ENCODE measurements at places on chromosomes 13 and 19. TPM values are rescaled to one million over a fixed set of nuclear protein-coding genes. Genes with fewer than 3 reads are reported as not detected.

The RASL11A gene
- 5.4 TPM for total RNA-seq

The GAS6 gene
- total RNA-seq: 438 TPM

The ADAMTSL5 gene
- 28.3 TPM for total RNA-seq

- no peaks in the 10 kb centered on the region for H3K27me3 ChIP-seq
- DNase-seq: no peak
- no peak overlapping the region for H3K27ac ChIP-seq
- no peaks in the 10 kb centered on the region for H3K4me1 ChIP-seq
- H3K4me3 ChIP-seq: no peak overlapping the region
Measured at GRCh38 chr13:52961256-52961910, 67.2 kb upstream of the OLFM4 start.

DNA sequence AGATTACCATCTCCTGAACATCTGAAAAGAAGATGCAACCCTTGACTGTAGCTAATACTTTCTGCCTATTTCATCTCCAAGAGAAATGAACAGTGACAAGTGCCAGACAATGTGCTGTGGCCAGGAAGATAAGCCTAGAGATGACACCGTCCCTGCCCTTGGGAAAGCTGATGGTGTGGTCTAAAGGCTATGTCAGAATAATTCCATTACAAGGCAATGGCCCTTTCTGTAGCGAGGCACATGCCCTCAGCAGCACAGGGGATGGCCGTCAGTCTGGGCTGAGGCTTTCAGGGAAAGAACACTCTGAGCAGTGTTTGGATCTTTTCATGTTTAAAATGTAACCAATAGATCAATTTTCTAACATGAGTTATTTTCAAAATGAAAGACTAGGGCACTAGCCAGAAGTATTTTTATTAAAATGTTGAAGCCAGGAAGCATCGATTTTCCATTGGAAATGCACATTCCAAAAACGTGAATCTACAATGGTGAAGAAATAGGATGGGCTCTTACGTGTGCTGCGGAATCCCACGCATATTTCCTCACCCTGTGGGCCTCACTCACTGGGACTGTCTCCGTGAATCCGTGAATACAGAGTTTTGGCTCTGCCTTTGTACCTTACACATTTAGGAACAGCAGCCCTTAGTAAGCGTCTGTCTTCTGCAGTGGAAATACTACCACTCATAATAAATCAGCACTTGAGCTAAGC lies 22.0 kb downstream of the COL4A1 start:
- H3K27me3 ChIP-seq: no peaks in the 10 kb centered on the region
- no peak for DNase-seq
- H3K4me1 ChIP-seq: peaks cover 8% of the 10 kb centered on the region
- H3K27ac ChIP-seq: no peak overlapping the region
- peaks cover 29% of the 10 kb centered on the region for H3K36me3 ChIP-seq

The KLK15 gene
- total RNA-seq: not detected

GRCh38 chr19:13894552-13894951 lies 11.4 kb downstream of the BRME1 start:
- no peak overlapping the region for H3K4me3 ChIP-seq
- no peaks in the 10 kb centered on the region for H3K27me3 ChIP-seq
- no peaks in the 10 kb centered on the region for H3K36me3 ChIP-seq
- H3K27ac ChIP-seq: no peak overlapping the region
- H3K4me1 ChIP-seq: no peaks in the 10 kb centered on the region
- no peak for DNase-seq

The APLP1 gene
- 33.0 TPM for total RNA-seq

GRCh38 chr13:42373048-42373812 lies 101.3 kb downstream of the AKAP11 start:
- H3K27ac ChIP-seq: no peak overlapping the region
- no peak overlapping the region for H3K4me3 ChIP-seq
- no peaks in the 10 kb centered on the region for H3K36me3 ChIP-seq
- H3K4me1 ChIP-seq: no peaks in the 10 kb centered on the region
- H3K27me3 ChIP-seq: no peaks in the 10 kb centered on the region

The DNAAF3 gene
- total RNA-seq: 0.63 TPM

The LILRA1 gene
- total RNA-seq: 0.16 TPM

The ZNF560 gene
- not detected for total RNA-seq

GRCh38 chr19:13959962-13960862 lies 7.9 kb downstream of the DCAF15 start:
- H3K4me1 ChIP-seq: no peaks in the 10 kb centered on the region
- no peaks in the 10 kb centered on the region for H3K27me3 ChIP-seq
- H3K36me3 ChIP-seq: peaks cover 85% of the 10 kb centered on the region
- no peak overlapping the region for H3K27ac ChIP-seq
- DNase-seq: peak; percentile 27

DNA sequence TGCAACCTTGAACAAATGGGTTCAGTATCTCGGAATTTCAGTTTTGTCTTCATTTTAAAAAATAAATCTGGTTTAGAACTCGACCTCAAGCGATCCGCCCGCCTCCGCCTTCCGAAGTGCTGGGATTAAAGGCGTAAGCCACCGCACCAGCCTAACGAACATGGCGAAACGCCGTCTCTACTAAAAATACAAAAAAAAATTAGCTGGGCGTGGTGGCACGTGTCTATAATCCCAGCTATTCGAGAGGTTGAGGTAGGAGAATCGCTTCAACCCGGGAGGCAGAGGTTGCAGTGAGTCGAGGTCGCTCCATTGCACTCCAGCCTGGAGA lies 571 bp downstream of the ZNF302 start:
- no peak for DNase-seq
- H3K36me3 ChIP-seq: peaks cover 36% of the 10 kb centered on the region
- peak overlapping the region; percentile 97 for H3K27ac ChIP-seq
- H3K4me3 ChIP-seq: peak overlapping the region; percentile 70

DNA sequence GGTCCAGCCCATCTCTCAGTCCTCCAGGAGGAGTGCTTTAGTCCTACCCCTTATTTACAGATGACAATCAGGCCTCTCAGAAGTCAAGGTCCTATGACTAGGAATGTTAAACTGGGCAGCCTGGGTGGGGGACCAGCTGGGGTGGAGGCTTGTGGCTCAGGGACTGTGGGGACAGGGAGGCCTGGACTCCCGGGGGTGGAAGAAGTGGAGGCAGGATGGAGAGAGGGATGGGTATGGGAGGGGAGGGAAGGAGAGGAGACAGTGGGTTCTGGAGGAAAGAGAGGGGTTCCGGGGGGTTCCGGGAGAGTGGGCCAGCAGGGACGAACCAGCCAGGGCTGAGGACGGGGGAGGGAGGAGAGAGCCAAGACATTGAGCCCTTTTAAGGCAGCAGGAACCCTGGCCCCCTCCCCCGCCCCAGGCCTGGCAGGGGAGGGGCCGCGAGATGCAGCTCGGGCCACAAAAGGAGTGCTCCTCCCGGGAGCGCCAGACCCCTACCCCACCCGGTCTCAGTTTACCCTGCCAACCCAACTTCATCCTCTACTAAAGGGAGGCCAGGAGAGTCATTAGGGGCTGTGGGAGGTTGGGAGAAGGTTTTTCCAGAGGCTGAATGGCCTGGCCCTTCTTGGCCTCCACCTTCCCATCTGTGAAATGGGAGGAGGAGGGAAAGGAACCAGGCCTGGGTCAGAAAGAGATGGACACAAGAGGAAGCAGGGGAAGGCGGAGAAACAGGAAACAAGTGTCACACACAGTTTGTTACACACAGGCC lies 1.7 kb downstream of the DMPK start:
- H3K36me3 ChIP-seq: no peaks in the 10 kb centered on the region
- peak overlapping the region; percentile 96 for H3K27ac ChIP-seq
- H3K4me1 ChIP-seq: peaks cover 59% of the 10 kb centered on the region
- H3K27me3 ChIP-seq: peaks cover 66% of the 10 kb centered on the region
- no peak for DNase-seq

DNA sequence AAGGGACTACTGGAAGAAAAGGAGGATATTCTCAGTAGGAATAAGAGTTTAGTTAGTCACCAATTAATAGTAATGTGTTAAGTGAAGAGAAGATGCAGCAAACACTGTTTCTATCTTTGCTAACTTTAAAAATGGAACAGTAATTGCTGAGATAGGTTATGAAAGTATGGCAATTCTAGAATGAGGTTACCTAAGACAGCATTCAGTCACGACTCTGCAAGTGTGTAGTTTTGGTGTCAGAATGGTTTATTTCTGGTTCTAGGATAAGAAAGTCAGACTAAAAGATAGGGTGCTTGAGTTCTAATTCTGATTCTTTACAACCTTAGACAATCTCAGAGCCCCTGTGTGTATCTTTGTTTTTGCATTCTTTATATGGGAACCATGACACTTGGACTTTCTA lies 138.1 kb downstream of the POU4F1 start:
- H3K36me3 ChIP-seq: no peaks in the 10 kb centered on the region
- no peaks in the 10 kb centered on the region for H3K27me3 ChIP-seq
- no peak for DNase-seq
- no peaks in the 10 kb centered on the region for H3K4me1 ChIP-seq
- no peak overlapping the region for H3K27ac ChIP-seq

- H3K36me3 ChIP-seq: no peaks in the 10 kb centered on the region
- H3K4me1 ChIP-seq: no peaks in the 10 kb centered on the region
- H3K27me3 ChIP-seq: peaks cover 11% of the 10 kb centered on the region
- no peak overlapping the region for H3K27ac ChIP-seq
Measured at GRCh38 chr13:112212533-112212932, 145.6 kb downstream of the SOX1 start.

The ZNF468 gene
- total RNA-seq: 14.9 TPM

- H3K27me3 ChIP-seq: no peaks in the 10 kb centered on the region
- DNase-seq: no peak
- H3K4me3 ChIP-seq: no peak overlapping the region
- no peaks in the 10 kb centered on the region for H3K4me1 ChIP-seq
Measured at GRCh38 chr13:107299717-107300116, 731.8 kb upstream of the ARGLU1 start.

The B3GNT8 gene
- total RNA-seq: 11.5 TPM

DNA sequence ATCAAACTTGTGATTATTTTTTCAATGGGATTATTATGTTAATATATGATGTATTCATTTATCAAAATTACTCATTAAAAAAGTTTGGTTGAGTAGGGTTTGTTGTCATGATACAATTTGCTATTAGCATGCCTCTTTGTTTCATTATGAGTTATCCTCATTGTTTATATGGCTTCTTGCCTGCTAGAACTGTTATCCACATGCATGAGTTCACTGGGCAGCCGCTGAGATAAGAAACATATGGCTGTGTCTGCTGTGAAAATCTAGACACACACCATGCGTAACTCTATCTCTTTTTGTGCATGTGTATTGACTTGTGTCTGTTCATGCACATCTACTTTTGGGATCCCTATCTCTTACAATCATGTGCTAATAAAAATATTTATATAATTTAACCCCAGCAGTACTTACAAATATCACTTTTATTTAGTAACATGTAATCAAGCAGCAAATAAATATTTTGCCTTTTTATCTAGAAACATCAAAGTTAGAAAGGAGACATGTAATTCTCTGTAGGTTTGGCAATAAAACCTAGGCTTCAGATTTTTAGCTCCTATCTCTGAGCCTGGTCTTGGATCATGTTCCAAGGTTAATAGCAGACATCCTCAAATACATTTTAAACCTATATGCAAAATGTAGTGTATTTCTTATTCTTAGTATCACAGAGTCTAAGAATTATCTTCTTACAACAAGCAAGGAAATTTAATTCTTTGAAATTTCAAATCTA lies 11.2 kb upstream of the KLF12 start:
- H3K27me3 ChIP-seq: no peaks in the 10 kb centered on the region
- H3K27ac ChIP-seq: no peak overlapping the region
- H3K4me3 ChIP-seq: no peak overlapping the region
- H3K4me1 ChIP-seq: no peaks in the 10 kb centered on the region

- H3K36me3 ChIP-seq: no peaks in the 10 kb centered on the region
- DNase-seq: no peak
- H3K27me3 ChIP-seq: no peaks in the 10 kb centered on the region
- no peaks in the 10 kb centered on the region for H3K4me1 ChIP-seq
- no peak overlapping the region for H3K27ac ChIP-seq
- H3K4me3 ChIP-seq: no peak overlapping the region
Measured at GRCh38 chr13:24613128-24613527, 67.1 kb upstream of the ATP12A start.

- H3K36me3 ChIP-seq: no peaks in the 10 kb centered on the region
- peaks cover 24% of the 10 kb centered on the region for H3K4me1 ChIP-seq
- no peak overlapping the region for H3K27ac ChIP-seq
- no peak for DNase-seq
- H3K4me3 ChIP-seq: no peak overlapping the region
Measured at GRCh38 chr19:46287585-46287984, 9.3 kb upstream of the HIF3A start.

DNA sequence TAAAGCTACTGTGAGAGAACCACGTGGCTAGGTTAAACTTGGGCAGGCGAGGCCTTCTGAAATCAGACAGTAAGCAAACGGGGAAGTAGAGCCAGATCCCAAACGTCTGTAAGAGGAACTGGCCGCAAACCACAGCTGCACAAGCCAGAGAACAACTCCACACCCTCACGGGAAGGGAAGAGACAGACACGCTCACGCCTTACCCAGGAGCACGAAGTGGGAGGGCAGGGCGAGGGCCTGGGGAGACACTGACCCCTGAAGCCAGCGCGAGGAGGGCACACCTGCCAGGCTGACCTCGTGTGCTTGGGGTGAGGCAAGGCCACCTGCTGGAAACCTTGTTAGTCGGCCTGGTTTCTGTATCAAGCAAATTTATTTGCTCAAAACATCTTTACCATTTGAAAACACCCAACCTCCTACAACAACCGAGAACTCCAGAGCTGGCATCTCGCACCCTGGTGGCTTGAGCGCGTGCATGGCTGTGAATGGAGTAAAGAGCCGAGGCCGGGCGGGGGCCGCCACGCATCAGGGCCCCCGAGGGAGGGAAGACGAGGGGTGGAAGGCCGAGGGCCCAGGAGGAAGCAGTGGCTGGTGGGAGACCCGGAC lies 7.3 kb downstream of the POLR2E start:
- H3K4me3 ChIP-seq: no peak overlapping the region
- no peaks in the 10 kb centered on the region for H3K36me3 ChIP-seq

GRCh38 chr13:96646515-96647211 lies 347.6 kb downstream of the OXGR1 start:
- H3K27me3 ChIP-seq: no peaks in the 10 kb centered on the region

The TMEM145 gene
- total RNA-seq: not detected

The ZNF681 gene
- 1.0 TPM for total RNA-seq

- no peak for DNase-seq
- H3K4me3 ChIP-seq: no peak overlapping the region
- H3K27ac ChIP-seq: no peak overlapping the region
- H3K4me1 ChIP-seq: no peaks in the 10 kb centered on the region
Measured at GRCh38 chr19:40381321-40381720, 8.7 kb downstream of the HIPK4 start.

The KIRREL2 gene
- total RNA-seq: not detected

DNA sequence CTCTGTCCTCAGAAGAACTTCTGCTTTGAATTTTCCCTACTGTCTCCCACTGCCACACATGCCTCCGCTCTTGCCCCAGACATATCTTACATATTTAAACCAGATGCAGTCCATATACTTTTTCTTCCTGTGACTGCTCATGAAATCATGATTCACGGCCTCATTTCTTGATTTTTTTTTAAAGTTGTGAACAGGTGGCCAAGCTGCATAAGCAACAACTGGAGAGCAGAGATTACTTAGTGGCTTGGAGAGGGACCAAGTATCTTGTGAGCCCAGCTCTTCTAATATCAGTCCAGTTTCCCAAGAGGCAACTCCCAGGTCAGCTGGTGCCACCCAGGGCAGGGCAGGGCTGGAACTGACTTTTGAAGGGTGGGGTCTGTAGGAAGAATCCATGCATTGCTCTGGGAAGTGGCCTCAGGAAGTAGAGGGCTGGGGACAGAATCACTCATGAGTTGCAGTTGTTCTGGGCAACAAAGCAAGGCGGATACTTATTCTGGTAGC lies 152.4 kb downstream of the LMO7 start:
- peaks cover 73% of the 10 kb centered on the region for H3K4me1 ChIP-seq
- H3K27me3 ChIP-seq: no peaks in the 10 kb centered on the region
- H3K36me3 ChIP-seq: no peaks in the 10 kb centered on the region
- H3K4me3 ChIP-seq: no peak overlapping the region
- peak; percentile 34 for DNase-seq
- peak overlapping the region; percentile 77 for H3K27ac ChIP-seq
